ENCODE measurements at places on chromosomes 2 and 18.

- DNase-seq = no peak
These were observed 6.1 kb upstream of the NR4A2 start for GRCh38 chr2:156338578-156338977.

- DNase-seq = no peak
These were observed 3.2 kb downstream of the EMX1 start for GRCh38 chr2:72920318-72921087.

- no peak for DNase-seq
These were observed 40.3 kb downstream of the ST6GAL2 start for GRCh38 chr2:106845716-106846115.

DNA sequence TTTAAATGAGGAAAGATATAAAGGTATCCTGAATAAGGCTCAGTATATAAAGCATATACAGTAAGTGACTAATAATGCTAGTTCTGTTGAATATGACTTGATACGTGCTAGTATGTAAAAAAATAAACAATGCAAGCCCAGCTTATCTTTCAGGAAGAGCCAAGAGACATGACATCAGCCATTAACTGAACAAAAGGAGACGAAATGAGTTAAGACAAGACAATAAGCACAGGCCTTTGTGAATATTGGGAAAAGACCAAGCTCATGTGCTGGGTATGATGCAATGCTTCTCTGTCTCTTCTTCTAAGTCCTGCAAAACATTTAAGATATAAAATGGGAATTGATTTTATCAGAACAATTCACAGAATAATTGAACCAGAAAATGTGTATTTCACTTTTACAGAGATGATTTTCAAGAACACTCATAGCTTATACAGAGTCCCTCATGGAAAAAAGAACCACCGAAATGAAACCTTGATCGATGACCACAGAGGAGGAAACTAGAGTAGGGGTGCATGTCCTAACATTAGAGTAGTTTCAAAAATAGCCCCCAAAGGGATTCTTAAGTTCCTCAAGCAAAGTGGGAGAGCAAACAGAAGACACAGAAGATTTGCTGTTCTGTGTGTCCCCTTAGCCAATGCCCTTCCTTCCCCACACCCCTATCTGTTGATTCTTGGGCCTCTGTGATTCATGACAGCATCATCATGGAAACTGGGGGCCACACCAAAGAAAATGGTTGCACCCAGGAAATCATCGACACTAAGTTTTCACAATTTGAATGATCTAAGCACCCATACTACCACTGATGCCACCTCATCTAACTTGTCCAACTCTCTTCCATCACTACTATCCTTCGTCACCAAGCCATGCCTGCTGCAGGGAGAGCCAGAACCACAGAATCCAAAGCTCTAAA lies 68.0 kb upstream of the CRIM1 start:
- no peak for DNase-seq

DNA sequence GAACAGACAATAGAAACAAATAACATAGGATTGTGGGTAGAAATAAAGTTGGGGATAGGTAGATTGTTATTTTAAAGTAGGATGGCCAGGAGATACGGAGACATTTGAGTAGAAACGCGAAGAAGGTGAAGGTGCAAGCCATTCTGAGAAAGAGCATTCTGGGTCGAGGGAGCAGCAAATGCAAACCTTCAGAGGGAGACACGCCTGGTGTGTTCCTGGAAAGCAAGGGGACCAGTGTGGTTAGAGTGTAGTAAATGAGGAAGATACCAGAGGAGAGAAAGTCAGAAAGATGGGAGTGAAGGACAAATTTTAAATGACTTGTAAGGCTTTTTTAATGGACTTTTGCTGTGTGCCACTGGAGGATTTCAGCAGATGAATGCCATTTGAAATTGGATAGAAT lies 1.7 kb downstream of the CYP20A1 start:
- DNase-seq = no peak

- no peak for DNase-seq
These were observed 38.2 kb downstream of the GPD2 start for GRCh38 chr2:156474401-156474800.

DNA sequence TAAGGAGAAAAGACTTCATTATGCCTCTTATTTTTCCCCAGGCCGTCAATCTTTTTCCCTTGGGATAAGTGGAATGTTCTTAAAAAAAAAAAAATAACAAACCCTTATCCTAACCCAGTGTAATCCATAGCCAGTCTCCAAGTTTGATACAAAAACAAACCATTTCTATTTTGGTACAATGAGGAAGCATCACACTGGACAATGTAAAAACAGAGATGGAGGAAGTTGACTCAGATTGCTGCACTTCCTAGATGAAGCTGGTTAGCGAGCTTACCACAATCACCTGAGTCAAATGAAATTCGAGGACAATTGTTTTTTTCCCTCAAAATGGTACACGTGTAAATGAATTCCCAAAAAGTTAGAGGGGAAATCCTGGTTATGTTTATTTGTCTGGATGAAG lies 259.7 kb downstream of the TCF4 start:
- DNase-seq = no peak

DNA sequence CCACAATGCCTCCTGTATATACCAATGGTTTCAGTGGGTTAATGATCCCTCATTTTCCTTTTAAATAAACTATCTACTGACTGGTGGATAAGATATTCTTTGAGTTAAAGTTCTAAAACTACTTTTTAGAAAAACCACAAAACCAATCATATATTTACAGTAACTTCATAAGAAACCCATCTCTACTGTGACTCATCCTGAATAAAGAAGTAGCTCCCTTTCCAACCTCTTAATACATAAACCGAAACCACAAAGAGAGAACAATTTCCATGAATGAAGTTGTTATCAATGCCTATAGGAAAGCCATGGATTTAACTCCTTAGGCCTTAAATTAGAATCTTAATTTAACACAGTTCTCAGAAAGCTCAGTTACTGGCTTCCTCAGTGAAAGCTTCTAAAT lies 227.0 kb upstream of the SMAD7 start:
- DNase-seq = no peak

DNA sequence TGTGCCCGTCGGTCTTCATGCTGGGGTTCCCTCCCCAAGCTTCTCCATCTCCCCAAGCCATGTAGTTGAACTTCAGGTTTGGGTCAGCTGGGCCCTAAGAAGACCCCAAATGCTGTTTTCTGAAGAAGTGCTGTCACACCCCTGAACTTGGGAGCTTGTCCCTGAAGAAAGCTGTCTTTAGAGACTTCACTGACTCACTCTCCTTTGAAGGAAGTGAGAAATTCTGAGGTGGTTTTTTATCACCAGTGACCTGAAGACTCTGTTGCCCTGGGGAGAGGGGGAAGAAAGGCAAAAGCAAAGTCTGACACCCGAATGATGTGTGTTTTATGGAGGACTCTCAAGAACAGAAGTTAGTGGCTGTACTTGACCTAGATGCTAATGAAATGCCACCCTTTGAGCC lies 83.6 kb upstream of the BCL2L11 start:
- no peak for DNase-seq

- no peak for DNase-seq
These were observed 131.6 kb upstream of the DLGAP1 start for GRCh38 chr18:4586731-4587130.

DNA sequence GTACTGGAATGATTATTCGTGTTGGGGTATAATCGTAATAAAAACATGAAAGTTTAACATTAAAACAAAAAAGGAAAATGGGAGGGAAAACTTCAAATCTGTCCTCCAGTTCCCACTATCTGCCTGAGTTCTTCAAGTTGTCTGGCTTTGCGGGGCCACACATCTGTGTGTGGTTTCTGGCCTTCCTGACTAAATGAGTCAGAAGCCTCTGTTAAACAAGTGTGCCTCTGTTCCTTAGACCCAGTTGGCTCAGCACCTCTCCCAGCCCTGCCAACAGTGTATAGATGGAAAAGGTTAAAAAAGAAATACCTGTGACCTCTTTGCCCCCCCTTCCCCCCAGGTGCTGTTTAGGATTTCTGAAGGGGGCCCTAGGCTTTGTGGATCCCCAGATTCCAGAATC lies 30.2 kb downstream of the XDH start:
- DNase-seq = no peak

- DNase-seq = no peak
These were observed 158.9 kb upstream of the SLC14A2 start for GRCh38 chr18:45456090-45457021.

- DNase-seq = no peak
These were observed 329.6 kb upstream of the MAP2 start for GRCh38 chr2:209094221-209094620.

DNA sequence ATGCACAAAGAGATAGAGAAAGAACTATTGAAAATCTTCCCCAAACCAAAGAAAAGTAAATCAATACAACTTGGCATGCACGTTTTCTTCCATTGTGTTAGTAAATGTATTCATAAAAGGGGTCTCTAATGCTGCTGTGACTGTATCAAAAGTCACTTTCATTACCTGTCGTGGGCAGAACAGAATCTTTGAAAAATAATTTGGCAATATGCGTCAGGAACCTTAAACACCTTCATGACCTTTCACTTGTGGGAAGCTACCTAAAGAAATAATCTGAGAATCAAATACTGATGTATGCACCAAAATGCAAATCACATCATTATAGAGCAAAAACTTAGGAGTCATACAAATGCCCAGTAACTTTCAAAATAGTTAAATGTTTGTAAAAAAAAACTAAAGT lies 105.3 kb downstream of the ARL4C start:
- no peak for DNase-seq

- no peak for DNase-seq
These were observed 11.9 kb upstream of the TET3 start for GRCh38 chr2:73972846-73973245.

DNA sequence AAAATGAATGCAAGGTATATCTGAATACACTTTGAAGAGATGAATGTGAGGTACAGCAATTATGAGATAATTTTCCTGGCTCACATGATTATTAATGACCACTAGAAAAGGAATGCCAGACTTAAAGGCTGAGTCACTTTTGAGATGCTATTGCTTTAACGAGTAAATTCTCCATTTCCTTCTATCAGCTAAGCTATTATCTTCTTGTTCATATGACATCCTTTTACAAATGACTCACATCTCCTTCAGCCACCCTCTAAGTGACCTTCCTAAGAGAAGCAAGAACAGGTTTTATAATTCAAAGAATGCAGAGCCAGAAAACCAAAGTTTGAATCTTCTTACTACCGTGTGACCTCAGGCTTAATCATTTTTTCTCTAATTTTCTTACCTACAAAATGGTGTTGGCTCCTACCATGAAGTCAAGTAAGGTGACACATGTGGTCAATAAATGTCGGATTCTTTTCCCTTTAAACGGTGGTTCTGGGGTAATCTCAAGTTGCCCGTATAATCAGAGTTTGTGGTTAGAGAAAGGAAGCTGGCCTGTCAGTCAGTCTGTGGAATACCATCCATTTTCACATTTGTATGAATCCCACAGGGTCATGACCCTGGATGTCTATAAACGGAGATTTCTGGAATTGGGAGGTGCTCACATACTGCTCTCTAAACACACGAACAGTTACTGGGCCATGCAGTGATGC lies 184.0 kb upstream of the PID1 start:
- DNase-seq = no peak

- DNase-seq = no peak
These were observed 700.0 kb upstream of the SOX11 start for GRCh38 chr2:4992226-4992625.

DNA sequence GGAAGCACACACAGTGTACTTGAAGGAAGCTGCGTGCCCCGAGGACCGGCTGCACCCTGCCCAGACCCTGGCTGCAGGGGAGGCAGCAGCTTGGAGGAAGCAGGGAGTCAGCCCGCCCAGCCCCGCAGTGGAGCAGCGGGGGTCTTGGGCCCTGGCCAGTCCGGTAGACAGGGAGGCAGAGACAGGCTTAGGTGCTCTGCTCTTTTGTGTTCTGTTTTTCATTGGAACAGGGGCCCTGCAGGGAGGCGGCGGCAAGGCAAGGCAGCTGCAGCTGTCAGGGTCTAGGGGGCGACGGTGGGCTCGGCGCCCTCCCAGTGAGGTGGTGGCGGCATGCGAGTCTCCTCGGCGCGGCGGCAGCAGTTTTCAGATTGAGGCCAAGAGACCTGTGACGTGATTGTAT lies 53.3 kb upstream of the TFCP2L1 start:
- no peak for DNase-seq

DNA sequence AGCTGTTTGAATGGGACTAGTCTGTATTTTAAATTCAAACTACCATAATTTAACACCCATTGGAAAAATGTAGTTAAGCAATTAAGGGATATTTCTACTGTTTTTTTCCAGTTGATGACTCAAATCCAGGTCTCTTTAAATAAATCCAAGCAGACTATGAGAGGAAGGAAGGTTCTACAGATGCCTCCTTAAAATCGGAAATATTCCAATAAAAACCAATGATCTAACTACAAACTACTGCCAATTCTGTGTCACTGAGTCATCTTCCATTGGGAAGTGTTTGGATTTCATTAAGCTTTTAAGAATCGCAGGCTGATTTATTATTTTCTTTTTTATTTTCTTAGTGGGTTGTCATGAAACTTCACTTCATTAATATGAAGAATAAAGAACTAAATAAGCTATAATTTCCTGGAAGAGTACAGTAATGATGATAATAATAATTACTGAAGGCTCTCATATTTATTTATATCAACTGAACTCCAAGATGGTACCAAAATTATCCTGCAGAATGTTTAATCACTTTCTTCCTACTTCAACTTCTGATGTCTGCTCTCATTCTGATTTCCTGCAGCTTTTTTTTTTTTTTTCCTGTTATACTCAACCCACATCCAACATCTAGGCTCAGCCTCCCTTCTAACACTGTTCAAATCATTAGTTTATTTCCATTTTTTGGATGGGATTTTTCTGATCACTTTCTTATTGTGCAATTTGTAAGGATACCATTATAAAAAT lies 166.3 kb upstream of the FN1 start:
- no peak for DNase-seq

- DNase-seq = no peak
These were observed 9.0 kb upstream of the SFXN5 start for GRCh38 chr2:73080321-73081131.

GRCh38 chr2:17646838-17647701 lies 106.5 kb downstream of the SMC6 start:
- no peak for DNase-seq

GRCh38 chr2:186484062-186484735 lies 1.9 kb upstream of the ZC3H15 start:
- no peak for DNase-seq

DNA sequence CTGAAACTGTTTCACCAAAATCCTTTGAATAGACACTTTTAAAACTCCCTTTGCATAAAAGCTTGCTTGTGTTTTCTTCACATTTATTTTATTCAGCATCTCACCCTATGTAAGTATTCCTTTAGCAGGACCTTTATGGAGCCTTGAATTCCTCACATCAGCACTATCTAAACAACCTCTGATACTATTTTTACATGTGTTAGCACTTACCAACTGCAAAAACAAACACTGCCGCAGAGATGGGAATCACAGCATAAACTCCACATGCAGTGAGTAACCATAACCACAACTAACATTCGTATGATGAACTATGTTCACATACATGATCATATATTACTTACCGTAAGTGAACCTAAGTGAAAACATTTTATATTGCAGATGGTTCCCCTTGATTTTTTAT lies 15.4 kb downstream of the FBXO15 start:
- no peak for DNase-seq

- no peak for DNase-seq
These were observed 89.9 kb downstream of the ATAD2B start for GRCh38 chr2:23836971-23837565.

DNA sequence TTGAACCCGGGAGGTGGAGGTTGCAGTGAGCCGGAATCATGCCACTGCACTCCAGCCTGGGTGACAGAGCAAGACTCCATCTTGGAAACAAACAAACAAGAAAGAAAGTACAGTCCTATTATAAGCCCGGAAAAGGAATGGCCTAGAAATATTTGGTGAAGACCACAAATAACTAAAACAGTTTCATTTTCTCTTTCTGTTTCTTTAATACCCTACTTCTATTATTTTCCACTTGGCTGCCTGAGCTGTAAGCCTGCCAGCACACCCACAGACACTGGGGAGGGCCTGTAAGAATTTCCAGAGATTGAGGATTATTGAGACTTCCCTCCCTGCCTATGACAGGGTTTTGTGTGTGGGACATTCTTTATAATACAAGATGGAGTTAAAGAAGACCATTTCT lies 188.0 kb upstream of the DCC start:
- DNase-seq = no peak
